ENCODE measurements at places on chromosomes 13 and 19. TPM values are rescaled to one million over a fixed set of nuclear protein-coding genes. Genes with fewer than 3 reads are reported as not detected.

DNA sequence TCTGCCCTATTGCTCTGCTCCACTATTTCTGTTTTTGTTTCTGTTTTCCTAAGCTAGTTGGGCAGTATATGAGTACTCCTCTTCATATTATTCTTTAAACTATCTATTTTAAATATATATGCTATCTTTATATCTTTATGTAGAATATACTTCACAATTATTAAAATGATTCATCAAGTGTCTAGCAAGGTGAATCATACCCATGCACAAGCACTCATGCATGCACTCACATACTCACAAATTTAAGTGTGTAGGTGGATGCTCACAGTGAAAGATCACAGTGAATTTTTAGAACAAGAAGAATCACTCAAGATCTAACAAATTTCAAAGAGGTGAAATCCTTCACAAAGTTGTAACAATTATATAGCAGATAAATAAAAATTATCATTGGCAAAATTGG lies 435.6 kb upstream of the SLITRK5 start:
- no peak for DNase-seq

- no peak for DNase-seq
Observed at GRCh38 chr13:102395174-102395573, 6.7 kb downstream of the FGF14 start.

- DNase-seq = no peak
Observed at GRCh38 chr19:33297401-33298145, 4.8 kb downstream of the CEBPA start.

DNA sequence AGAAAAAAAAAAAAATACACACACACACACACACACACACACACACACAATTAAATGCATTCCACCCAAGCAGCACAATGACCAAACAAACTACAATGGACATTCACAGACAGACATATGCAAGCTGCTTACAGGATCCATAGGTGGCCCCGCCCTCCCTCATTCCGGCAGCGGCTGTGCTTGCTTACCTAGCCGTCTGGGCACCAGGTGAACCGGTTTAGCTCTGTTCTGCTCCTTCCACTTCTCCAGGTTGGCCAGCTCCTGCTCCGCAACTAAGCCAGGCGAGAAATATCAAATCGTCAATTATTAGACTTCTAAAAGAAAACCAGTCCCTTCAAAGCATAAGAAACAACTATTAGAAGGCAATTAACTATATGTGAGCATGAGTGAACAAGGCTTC lies 23.1 kb downstream of the EPSTI1 start:
- DNase-seq = peak; percentile 41

- DNase-seq = no peak
Observed at GRCh38 chr19:18895824-18896341, at the start of gene CERS1. TSS of gene CERS1 (minus strand) at chr19:18896158. CDS start at chr19:18896072, 86 bp downstream.

DNA sequence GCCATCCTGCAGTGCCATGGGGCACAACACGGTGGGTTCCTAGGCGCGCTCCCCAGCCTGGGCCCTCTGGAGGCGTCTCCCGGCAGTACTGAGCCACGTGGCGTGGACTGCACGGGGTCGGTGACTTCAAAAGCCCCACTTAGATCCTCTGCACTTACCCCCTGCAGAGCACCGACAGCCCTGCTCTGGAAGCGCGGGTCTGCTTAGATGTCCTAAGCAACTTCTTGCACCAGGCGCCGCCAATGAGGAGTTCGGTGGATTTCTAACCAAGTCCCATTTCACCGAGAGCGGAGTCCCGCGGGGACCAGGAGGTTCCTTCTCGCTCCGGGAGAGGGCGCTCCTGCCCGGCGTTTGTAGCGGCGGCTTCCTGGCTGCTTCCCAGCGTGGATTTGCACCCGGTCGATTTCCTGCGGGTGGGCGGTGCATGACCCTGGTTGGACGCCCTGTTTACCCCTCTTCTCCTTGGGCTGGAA lies 25.2 kb upstream of the ZNF845 start:
- no peak for DNase-seq

GRCh38 chr19:40398417-40399131 lies 8.6 kb upstream of the HIPK4 start:
- peak; percentile 74 for DNase-seq

DNA sequence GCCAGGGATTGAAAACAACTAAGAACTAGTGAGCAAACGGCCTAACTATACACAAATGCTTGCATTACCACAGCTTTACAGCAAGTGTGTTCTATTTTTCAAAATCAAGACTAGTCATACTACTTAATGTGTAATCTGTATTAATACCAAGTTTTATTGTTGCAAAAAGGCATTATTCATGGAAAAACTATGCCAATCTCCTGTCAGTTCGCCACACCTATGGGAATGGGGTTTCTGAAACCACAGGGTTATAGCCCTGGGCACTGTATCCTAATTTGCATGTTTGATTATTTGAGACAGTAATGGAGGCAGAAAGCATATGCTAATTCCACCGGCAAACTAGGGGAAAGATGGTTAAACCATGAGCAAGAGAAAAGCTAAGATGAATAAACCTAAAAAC lies 14.3 kb downstream of the GAS6 start:
- no peak for DNase-seq

- no peak for DNase-seq
Observed at GRCh38 chr13:84377106-84377505, 494.8 kb upstream of the SLITRK1 start.

- DNase-seq = no peak
Observed at GRCh38 chr19:3020321-3020960, 8.6 kb downstream of the TLE2 start.

DNA sequence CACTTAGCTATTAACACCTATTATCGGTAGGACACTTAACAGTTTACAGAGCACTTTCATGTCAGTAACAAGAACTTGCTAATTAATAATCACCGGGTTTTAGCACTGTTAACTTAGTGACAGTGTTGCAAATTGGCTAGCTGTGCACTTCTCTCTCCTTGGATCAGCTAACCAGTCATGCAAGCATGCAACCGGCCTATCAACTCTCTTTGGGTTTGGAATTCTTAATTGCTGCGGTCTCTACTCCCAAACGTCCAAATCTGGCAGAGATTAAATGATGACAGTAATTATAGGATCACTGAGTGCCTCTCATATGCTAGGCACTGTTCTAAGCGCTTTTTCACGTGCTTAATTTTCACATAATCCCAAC lies 1.2 kb downstream of the EPS15L1 start:
- no peak for DNase-seq

DNA sequence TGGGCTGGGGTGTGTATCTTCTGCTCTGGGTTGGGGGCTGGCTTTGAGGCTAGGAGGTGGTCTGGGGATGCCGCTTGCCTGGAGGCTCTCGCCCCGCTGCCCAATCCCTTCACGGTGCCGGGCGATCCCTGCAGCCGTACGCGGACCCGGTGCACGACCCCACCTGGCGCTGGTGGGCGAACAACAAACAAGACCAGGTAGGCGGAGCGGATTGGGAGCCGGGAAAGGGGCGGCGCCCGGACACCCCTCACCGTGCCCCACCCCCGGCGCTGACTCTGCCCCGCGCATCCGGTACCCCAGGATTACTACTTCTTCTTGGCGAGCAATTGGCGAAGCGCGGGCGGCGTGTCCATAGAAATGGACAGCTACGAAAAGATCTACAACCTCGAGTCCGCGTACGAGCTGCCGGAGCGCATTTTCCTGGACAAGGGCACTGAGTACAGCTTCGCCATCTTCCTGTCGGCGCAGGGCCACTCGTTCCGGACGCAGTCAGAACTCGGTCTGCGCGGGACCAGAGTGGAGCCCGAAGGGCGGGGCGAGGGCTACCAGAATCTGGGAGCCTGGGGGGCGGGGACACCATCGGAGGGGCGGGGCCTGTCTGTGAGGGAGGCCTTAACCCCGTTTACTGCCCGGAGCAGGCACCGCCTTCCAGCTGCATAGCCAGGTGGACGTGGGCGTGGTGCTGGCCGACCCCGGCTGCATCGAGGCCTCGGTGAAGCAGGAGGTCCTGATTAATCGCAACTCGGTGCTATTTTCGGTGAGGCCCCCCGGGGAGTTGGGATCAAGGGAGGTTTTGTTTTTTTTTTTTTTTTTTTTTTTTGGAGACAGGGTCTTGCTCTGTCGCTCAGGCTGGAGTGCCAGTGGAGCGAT lies 12.1 kb upstream of the PSMD8 start:
- DNase-seq = peak; percentile 96

DNA sequence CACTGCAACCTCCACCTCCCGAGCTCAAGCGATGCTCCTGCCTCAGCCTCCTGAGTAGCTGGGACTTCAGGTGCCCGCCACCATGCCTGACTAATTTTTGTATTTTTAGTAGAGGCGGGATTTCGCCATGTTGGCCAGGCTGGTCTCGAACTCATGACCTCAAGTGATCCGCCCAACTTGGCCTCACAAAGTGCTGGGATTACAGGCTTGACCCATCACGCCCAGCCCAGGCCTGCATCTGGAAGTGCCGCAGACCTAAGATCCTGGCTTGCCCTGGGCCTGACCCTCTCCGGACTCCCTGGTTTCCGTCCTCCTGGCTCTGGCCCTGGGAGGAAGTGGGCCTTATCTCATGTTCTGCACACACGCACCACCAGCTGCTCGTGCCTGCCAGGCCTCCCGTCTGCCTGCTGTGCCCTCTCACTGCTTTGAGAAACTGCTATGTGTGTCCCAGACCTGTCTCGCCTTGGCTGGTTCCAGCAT lies 4.7 kb upstream of the PTGIR start:
- DNase-seq = peak; percentile 87

- DNase-seq = no peak
Observed at GRCh38 chr13:29323954-29324353, 271.5 kb downstream of the SLC7A1 start.

DNA sequence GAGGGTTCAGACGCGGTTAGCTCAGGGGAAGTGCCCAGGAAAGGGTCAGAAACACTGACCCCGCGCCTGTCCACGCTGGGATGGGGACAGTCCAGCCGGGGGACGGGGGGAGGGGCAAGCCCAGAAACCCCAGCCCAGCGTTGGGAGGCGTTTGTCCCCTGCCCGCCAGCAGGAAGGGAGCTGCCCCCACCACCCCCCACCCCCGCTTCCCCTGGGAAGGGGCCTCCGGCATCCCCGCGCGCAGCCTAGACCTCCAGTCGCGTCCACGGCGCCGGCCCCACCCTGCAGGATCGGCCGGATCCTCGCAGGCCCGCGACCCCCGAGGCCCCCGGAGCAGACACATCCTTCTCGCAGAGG lies 277 bp downstream of the GIPC1 start:
- DNase-seq = peak; percentile 81

GRCh38 chr19:16587833-16588823 lies 15.9 kb upstream of the SLC35E1 start:
- no peak for DNase-seq

DNA sequence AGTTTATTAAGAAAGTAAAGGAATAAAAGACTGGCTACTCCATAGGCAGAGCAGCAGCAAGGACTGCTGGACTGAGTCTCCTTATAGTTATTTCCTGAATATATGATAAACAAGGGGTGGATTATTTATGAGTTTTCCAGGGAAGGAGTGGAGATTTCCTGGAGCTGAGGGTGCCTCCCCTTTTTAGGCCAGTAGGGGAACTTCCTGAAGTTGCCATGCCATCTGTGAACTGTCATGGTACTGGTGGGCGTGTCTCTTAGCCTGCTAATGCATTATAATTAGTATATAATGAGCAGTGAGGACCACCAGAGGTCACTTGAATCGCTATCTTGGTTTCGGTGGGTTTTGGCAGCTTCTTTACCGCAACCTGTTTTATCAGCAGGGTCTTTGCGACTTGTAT lies 13.5 kb downstream of the ZSCAN5A start:
- DNase-seq = no peak

GRCh38 chr19:23439623-23440022 lies 44.4 kb upstream of the ZNF91 start:
- DNase-seq = no peak

DNA sequence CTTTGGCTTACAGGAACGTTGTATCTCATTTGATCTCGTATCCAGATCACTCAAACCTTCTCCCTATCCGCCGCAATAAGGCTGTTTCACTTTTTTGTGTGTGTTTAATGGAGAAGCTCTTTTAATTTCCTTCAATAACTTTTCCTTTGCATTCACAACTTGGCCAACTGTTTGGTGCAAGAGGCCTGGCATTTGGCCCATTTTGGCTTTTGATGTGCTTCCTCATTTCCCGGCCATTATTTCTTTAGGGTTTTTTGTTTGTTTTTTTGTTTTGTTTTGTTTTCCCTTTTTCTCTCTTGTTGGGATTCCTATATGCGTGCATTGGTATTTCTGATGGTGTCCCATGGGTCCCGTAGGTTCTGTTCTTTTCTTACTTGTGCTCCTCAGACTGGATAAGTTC lies 6.1 kb upstream of the UPF3A start:
- no peak for DNase-seq

GRCh38 chr13:70502944-70503343 lies 394.7 kb upstream of the KLHL1 start:
- DNase-seq = no peak

DNA sequence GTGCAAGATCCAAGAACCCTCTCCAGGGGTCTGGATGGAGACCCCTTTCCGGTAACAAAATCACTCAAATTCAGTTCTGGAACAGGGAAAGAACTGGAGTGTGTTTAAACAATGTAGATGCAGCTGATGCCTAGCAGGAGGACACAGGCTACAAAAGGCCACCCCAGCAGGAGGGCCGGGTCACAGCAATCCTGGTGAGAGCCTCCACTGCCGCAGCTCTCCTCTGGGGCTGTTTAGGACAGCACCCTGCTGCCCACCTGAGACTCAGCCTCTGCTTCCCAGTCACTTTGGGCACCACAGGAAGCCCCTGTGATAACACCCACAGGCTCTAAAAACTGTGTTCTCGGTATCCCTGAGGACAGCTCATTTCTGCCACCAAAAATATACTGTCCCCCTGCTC lies 318.7 kb upstream of the NBEA start:
- DNase-seq = no peak

- peak; percentile 61 for DNase-seq
Observed at GRCh38 chr13:40060296-40061007, 405.0 kb downstream of the COG6 start.

Gene TLE6
- 0.88 TPM for total RNA-seq

Gene SIGLECL1
- not detected for total RNA-seq

Gene KLK12
- total RNA-seq = not detected

Gene CEACAM4
- 0.33 TPM for total RNA-seq

Gene FXYD5
- 46.3 TPM for total RNA-seq

Gene GGN
- 0.37 TPM for total RNA-seq

Gene ZNF90
- 1.2 TPM for total RNA-seq

Gene ACP7
- total RNA-seq = not detected

Gene KLK15
- not detected for total RNA-seq

Gene LILRB4
- total RNA-seq = 4.7 TPM

Gene SPIB
- total RNA-seq = not detected

Gene ERICH4
- total RNA-seq = not detected

Gene ZNF728
- total RNA-seq = 4.7 TPM
